ENCODE measurements at places on chromosomes 16 and 17. TPM values are rescaled to one million over a fixed set of nuclear protein-coding genes. Genes with fewer than 3 reads are reported as not detected.

INPP5K gene
- 199 TPM for total RNA-seq

BCO1 gene
- total RNA-seq, result not detected

SLC35B1 gene
- total RNA-seq, result 46.8 TPM

MMP28 gene
- total RNA-seq, result 6.7 TPM

CEP295NL gene
- total RNA-seq, result 2.7 TPM

TMEM88 gene
- total RNA-seq, result 29.3 TPM

GRCh38 chr17:82789806-82790205, 37.9 kb downstream of the TBCD start:
- DNase-seq, result no peak
- H3K36me3 ChIP-seq, result peaks cover 4% of the 10 kb centered on the region
- no peak overlapping the region for H3K4me3 ChIP-seq
- no peaks in the 10 kb centered on the region for H3K4me1 ChIP-seq
- no peak overlapping the region for H3K27ac ChIP-seq

DNA sequence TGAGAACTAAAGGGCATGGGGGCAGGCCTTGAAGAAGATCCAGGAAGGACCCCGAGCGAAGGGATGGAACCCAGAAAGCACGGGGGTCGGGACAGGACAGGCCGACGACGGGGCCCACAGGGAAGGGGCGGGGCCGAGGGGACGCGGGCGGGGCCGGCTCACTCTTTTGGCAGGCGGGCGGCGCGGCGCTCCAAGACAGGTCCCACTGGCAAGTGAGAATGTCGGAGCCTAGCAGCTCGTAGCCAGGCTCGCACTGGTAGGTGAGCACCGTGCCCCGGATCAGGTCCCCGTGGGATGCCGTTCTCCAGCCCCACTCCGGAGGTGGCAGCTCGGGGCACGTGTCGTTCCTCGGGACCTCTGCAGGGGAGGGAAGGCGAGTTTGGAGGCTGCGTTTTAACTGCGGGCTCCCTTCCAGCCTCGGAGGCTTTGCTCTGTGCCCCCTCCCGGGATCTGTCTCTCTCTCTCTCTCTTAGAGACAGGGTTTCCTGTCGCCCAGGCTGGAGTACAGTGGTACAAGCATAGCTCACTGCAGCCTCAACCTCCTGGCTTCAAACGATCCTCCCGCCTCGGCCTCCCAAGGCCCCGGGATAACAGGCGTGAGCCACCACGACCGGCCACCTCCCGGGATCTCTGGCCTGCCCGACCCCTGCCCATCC, 13.7 kb upstream of the CDIPT start:
- peak overlapping the region; percentile 45 for H3K4me3 ChIP-seq
- H3K27me3 ChIP-seq, result peaks cover 29% of the 10 kb centered on the region
- peak; percentile 51 for DNase-seq
- peaks cover 20% of the 10 kb centered on the region for H3K4me1 ChIP-seq
- no peak overlapping the region for H3K27ac ChIP-seq

- no peaks in the 10 kb centered on the region for H3K27me3 ChIP-seq
- DNase-seq, result no peak
- H3K36me3 ChIP-seq, result peaks cover 15% of the 10 kb centered on the region
- H3K27ac ChIP-seq, result no peak overlapping the region
- H3K4me3 ChIP-seq, result no peak overlapping the region
Observed at GRCh38 chr16:56767024-56767423, 37.1 kb downstream of the NUP93 start.

DNA sequence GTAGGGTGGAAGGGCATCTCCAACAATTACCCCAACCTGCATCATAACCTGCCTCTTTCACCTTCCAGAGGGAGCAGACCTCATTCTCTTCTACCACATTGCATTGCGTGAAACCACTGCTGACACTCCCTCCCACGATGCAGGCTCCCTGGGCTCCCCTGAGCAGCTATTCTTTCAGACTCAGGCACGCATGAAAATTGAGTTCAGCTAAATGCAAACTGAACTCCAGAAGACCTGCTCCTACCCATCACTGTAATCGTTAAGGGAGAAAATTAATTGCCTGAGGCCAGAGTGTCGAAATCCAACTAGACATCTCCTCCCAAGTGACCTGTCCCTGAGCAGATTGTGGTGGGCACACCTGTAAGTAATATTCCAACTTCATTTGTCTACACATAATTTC, 186.0 kb downstream of the GRIN2A start:
- H3K27me3 ChIP-seq, result no peaks in the 10 kb centered on the region
- DNase-seq, result no peak
- H3K4me1 ChIP-seq, result no peaks in the 10 kb centered on the region
- H3K36me3 ChIP-seq, result no peaks in the 10 kb centered on the region
- no peak overlapping the region for H3K4me3 ChIP-seq
- H3K27ac ChIP-seq, result no peak overlapping the region

DNA sequence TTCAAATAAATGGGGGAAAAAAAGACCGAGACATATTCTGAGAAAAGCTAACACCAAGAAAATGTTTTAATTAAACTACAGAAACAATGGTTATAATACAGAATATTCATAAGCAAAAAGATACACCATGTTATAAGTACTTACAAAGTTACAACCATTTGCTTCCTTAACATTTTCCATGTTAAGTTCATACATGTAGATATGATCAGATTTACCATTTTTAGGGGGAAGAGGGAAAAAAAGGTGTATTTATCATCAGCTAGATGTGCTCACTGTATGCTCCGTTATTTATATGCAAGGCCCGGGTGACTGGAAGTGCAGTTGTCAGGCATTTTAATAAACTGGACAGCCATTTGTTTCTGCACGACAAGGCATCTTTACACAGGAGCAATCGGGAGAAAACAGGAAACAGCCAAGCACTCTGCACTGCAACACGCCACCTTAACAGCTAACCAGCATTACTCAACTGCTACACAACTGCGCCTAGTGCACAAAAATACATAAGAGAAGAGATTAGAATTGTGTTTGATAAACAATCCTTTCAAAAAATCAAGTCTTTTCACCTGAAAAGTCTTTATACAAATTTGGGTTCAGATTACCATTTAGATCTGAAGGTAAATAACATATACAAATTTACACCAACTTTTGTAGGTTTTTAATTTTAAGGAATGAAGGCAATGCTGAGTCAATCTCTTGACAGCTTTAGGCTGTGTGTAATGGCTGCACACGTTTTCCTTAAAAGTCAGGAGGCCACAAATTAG, 2.9 kb downstream of the SRSF2 start:
- peak overlapping the region; percentile 96 for H3K4me3 ChIP-seq
- H3K36me3 ChIP-seq, result peaks cover 63% of the 10 kb centered on the region
- H3K4me1 ChIP-seq, result peaks cover 57% of the 10 kb centered on the region
- H3K27me3 ChIP-seq, result no peaks in the 10 kb centered on the region
- H3K27ac ChIP-seq, result peak overlapping the region; percentile 9

DNA sequence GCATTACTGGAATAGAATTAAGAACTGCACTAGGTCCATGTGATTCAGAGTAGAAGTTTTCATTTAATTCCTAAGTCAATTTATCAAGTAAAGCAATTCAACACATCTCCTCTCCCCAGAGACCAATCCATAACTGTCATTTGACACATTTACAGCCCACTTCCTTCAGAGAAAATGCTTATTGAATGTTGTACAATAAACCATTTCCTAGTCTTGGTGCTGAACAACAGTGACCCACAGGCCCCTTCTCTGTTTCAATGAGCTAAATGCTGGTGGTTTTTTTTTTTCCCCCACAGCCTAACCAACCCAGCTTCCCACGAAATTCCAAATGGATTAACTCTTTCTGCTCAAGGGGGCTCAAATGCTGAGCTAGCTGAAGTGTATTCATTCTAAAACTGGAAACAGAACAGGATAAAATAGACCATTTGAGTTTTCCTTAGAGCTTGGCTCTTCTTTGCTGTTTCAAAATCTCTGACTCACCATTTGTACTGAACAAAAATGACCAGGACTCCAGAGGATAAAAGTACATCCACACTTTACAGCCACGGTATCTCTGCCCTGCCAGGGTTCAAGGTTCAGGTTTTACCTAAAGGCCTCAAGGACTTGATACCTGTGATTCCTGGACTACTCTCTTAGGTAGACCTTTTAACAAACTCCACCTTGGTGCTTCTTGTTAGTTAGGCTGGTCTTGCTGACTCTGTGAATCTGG, 62.3 kb downstream of the TMEM100 start:
- H3K4me3 ChIP-seq, result no peak overlapping the region
- H3K27me3 ChIP-seq, result no peaks in the 10 kb centered on the region
- no peak for DNase-seq

- H3K27me3 ChIP-seq, result no peaks in the 10 kb centered on the region
- peak overlapping the region; percentile 4 for H3K4me3 ChIP-seq
- no peaks in the 10 kb centered on the region for H3K36me3 ChIP-seq
- no peak overlapping the region for H3K27ac ChIP-seq
- no peak for DNase-seq
- peaks cover 43% of the 10 kb centered on the region for H3K4me1 ChIP-seq
Observed at GRCh38 chr17:29180788-29181160, 576 bp upstream of the MYO18A start.

- no peak overlapping the region for H3K27ac ChIP-seq
- H3K27me3 ChIP-seq, result no peaks in the 10 kb centered on the region
- H3K36me3 ChIP-seq, result no peaks in the 10 kb centered on the region
- H3K4me1 ChIP-seq, result no peaks in the 10 kb centered on the region
- no peak for DNase-seq
Observed at GRCh38 chr16:64339052-64339770, 782.7 kb downstream of the CDH11 start.

- DNase-seq, result no peak
- H3K4me3 ChIP-seq, result no peak overlapping the region
- H3K27me3 ChIP-seq, result no peaks in the 10 kb centered on the region
- H3K36me3 ChIP-seq, result no peaks in the 10 kb centered on the region
Observed at GRCh38 chr17:21360048-21360447, 16.1 kb upstream of the KCNJ12 start.

GRCh38 chr16:87713451-87714229, 52.1 kb downstream of the KLHDC4 start:
- DNase-seq, result peak; percentile 44
- peaks cover 36% of the 10 kb centered on the region for H3K4me1 ChIP-seq
- peaks cover 56% of the 10 kb centered on the region for H3K36me3 ChIP-seq
- no peak overlapping the region for H3K4me3 ChIP-seq

- H3K27ac ChIP-seq, result no peak overlapping the region
- DNase-seq, result no peak
- H3K4me3 ChIP-seq, result no peak overlapping the region
- H3K4me1 ChIP-seq, result peaks cover 13% of the 10 kb centered on the region
- H3K27me3 ChIP-seq, result no peaks in the 10 kb centered on the region
Observed at GRCh38 chr16:19377864-19378263, 39.8 kb upstream of the TMC5 start.

DNA sequence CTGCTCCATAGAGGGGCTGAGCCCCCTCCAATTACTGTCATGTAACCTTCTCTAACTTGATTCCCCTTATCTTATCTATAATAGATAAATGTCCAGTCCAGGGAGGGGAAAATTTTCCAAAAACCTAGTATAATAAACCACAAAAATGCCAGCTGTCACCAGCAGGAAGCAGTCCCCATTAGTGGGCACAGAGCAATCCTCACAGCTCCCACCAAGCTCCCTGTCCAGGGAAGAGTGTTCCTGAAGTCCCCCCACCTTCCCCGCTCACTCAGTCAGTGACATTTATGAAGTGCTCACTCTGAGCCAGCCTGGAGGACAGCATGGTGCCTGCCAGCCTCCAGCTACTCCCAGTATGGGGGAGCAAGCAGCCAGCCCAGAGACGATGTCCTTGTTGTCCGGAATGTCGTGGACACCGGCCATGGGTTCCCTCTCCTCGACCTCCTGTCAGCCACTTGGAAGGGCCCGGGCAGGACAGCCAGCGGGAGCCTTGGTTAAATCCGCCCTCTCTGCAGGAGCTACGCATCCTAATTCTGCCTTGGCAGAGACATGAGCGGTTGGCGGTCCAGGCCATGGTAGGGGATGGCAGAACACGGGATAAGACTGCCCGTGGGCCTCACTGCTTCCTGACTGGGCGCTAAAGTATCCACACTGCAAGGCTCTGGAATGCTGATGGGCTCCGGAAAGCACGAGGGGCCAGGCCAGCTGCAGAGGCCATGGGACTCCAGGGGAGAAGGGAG, 102.0 kb upstream of the CDH5 start:
- H3K36me3 ChIP-seq, result no peaks in the 10 kb centered on the region
- no peaks in the 10 kb centered on the region for H3K4me1 ChIP-seq
- H3K4me3 ChIP-seq, result no peak overlapping the region
- no peak overlapping the region for H3K27ac ChIP-seq
- H3K27me3 ChIP-seq, result peaks cover 16% of the 10 kb centered on the region

DNA sequence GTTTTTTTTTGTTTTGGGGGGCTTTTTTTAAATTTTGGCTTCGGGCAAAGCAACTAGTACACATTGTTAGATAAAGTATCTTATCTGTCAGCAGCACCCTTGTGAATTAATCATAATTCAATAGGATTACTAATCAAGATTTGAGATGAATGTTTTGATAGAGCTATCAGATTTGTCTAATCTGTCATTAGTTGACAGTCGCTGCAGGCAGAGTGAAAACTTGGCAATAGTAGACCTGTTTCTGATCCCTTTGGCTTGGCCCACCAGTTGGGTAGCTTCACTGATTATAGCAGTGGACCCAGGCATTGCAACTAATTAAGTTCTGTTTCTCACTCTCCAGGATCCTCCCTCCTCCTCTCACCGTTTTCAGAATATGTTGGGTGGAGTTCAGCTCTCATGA, 258.6 kb downstream of the IRX3 start:
- H3K36me3 ChIP-seq, result no peaks in the 10 kb centered on the region
- no peak overlapping the region for H3K27ac ChIP-seq
- no peaks in the 10 kb centered on the region for H3K4me1 ChIP-seq

- no peak overlapping the region for H3K4me3 ChIP-seq
- no peaks in the 10 kb centered on the region for H3K4me1 ChIP-seq
- no peak overlapping the region for H3K27ac ChIP-seq
- H3K36me3 ChIP-seq, result no peaks in the 10 kb centered on the region
Observed at GRCh38 chr16:51419768-51420167, 268.7 kb upstream of the SALL1 start.

DNA sequence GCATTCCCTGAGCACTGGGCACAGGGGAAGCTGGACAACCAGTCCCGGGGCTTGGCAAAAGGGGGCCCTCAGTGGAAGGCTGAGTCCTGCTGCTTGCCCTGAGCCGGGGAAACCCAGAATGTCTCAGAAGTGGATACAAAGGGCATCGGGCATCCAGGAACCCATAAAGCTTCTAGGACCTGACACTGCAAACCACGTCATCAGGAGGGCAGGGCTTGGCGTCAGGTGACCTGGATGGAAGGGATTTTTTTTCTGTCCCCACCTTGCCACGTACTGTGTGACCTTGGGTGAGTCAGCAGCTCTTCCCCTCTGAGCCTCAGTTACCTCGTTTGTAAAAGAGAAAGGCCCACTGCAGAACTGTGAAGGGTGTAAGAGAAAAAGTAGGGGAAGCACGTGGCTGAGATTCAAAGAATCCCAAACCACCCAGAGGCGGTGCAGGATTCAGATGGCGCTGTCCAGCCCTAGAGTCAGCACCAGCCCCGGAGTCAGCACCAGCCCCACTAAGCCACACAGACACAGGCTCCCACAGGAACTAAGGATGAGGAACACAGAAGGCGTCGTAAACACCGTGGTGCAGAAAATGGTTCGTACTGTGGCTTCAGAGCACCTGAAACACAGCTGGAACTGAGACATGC, 53.7 kb downstream of the C16orf95 start:
- H3K27me3 ChIP-seq, result no peaks in the 10 kb centered on the region
- no peak overlapping the region for H3K4me3 ChIP-seq
- no peak overlapping the region for H3K27ac ChIP-seq
- no peaks in the 10 kb centered on the region for H3K36me3 ChIP-seq
- no peak for DNase-seq
- no peaks in the 10 kb centered on the region for H3K4me1 ChIP-seq

GRCh38 chr16:22353191-22353919, 21.1 kb downstream of the CDR2 start:
- peaks cover 38% of the 10 kb centered on the region for H3K4me1 ChIP-seq
- no peak overlapping the region for H3K4me3 ChIP-seq
- no peaks in the 10 kb centered on the region for H3K27me3 ChIP-seq
- peaks cover 40% of the 10 kb centered on the region for H3K36me3 ChIP-seq
- peak overlapping the region; percentile 38 for H3K27ac ChIP-seq
